Peyer's patch (tissue), 4 donors: ENCODE measurements at places on chromosomes 2 and 18.

- no peak for DNase-seq
Measured at GRCh38 chr2:9030841-9031240, 27.4 kb upstream of the MBOAT2 start.

DNA sequence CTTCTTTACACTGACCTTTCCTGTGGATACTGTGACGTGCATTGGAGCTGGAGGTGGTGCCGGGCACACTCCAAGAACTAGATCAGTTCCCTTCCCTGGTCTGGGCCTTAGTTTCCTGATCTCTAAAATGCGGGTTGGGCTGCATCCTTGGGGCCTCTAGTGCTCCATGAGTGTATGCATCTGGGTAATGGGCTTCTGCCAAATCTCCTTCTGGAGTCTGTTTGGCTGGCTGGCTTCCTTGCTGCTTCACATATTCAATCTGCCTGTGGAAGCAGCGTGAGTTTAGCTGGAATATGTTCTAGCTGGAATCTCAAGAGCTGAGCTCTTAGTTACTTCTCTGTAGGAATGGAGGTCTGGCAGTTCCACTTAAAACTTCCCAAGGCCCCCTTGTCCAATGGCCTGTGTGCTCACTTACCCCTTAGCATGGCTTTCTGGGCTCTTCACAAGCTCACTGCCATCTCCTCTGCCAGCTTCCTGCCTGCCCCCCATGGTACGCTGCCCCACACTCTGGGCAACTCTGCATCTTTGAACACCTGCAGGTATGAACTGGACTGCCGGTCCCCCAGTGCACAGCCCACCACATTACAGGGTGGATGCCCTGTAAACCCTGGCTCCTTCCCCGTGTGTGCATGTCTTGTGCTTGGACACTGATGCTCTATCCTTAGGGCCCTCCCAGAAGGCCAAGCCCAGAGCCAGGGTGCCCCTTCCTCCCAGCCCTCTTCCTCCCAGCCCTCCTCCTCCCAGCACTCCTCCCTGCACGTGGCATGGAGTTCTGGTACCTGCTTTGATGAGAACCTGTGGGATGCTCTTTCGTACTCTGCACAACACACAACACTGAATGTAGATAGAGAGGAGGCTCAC, 103.6 kb upstream of the SMAD2 start:
- DNase-seq = peak; percentile 33

- no peak for DNase-seq
Measured at GRCh38 chr2:151878655-151879563, 50.7 kb upstream of the ARL5A start.

DNA sequence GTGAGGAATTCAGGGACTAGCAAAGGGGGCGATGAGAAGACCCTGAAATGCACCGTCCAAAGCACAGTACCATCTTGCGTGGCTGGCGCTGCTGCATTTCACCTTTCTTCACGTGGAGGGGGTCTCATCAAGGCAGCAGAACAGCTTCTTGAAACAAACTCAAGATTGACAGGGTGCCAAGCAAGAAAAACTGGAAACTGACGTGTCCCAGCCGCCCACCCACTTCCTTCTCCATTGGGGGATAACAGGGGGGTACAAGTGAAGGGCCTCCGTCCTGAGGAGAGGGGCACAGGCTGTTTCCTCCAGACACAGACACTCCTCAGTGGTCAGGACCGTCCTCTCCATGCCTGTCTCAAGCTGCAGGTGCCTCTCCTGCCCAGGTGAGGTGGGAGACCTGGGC, 32.5 kb downstream of the HDAC4 start:
- no peak for DNase-seq

DNA sequence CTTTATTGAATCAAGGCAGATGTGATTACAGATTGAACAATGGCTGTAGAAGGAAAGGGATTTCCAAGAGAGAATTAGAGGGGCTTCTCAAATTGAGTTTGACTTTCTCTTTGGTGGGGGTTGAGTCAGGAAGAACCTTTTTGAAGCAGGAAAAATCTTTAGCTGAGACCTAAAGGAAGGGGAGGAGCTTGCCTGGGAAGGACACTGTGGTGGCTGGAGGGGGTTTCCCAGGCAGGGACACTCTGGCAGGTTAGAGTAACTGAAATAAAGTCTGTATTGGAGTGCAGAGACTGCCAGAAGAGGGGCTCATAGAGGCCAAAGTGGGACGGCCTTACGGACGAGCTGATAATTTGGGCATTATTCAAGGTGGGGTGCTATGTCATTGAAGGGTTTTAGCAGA, 69.3 kb downstream of the NEDD4L start:
- DNase-seq = no peak
